Central memory CD8-positive, alpha-beta T cell (primary cell): ENCODE measurements at places on chromosomes 16 and 17.

DNA sequence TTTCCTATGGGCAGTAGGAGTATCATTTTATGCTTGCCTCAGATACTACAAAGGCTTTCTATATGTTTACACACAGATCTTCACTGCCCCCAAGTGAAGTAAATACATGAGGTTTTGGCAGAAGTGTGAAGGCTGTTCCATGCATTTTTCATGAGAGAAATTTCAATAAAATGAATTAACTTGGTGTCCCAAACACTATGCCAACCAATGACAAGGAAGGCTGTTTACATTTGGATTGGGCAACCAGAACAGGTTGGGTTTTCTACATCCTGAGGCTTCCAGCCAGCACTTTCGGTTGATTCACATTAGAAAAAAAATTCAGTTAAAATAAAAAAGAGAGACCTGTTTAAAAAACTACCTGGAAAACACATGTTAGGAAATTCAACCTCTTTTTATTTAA, 625.4 kb downstream of the KCNJ2 start:
- no peaks in the 10 kb centered on the region for H3K36me3 ChIP-seq
- H3K4me1 ChIP-seq = no peaks in the 10 kb centered on the region
- no peaks in the 10 kb centered on the region for H3K27me3 ChIP-seq
- no peak for DNase-seq
- H3K27ac ChIP-seq = no peak overlapping the region
- no peak overlapping the region for H3K4me3 ChIP-seq

DNA sequence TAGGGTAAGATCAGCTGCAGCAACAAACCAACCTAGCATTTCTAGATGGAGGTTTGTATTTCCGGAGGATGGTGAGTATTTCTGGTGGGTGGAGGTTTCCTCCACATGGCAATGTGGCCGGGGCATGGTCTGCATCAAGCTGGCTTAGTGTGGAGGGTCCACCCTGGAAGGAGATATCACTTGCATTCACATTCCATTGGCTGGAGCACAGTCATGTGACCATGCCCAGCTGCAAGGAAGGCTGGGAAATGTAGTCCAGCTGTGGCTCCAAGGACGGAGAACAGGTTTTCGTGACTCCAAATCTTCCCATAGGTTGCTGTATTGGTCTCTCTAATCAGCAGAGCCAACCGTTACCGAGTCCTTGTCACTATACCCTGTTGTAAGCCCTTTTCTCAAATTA, 68.7 kb downstream of the RAI1 start:
- DNase-seq = no peak
- H3K4me1 ChIP-seq = peaks cover 47% of the 10 kb centered on the region
- H3K27ac ChIP-seq = peak overlapping the region; percentile 84
- H3K27me3 ChIP-seq = no peaks in the 10 kb centered on the region
- peak overlapping the region; percentile 19 for H3K4me3 ChIP-seq

- H3K27me3 ChIP-seq = no peaks in the 10 kb centered on the region
- H3K27ac ChIP-seq = peak overlapping the region; percentile 67
- H3K36me3 ChIP-seq = peaks cover 3% of the 10 kb centered on the region
- peaks cover 62% of the 10 kb centered on the region for H3K4me1 ChIP-seq
Observed at GRCh38 chr16:82456683-82457082, 170.1 kb upstream of the CDH13 start.

DNA sequence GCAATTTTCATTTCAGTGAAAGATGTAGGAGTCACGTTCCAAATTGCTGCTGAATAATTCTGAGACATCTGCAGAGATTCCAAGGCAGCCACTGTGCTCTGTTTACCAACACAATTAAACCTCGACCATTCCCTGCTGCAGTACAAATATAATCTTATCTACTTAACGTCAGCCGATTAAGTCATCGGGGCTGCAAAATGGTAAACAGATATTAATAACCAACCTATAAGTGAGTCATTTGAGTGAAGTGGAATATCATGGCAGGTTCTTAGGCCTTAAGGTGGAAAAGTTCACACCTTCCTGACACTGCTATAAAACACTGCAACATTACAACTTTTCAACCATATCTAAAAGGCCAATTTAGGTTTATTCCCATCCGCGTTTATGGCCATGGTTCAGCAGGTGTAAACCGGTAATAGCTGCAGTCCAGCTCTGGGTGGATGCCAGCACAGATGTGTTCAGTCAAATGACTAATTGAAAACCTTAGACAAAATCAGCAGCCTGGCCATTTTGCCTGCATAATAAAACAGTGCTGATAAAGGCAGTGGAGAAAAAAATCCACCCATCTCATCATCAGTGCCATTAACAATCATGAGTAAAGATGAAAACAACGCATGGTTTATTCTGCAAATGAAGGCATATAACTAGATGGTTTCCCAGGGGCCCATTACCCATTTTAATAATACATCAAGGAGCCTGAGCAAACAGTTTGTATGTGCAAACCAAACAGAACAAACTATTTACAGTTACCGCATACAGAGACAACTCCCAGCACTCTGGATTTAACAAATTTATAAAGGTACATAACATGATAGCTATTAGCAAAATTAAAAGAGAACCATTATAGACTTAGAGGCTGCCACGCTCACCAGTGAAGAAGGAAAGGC, 202.9 kb upstream of the IRX3 start:
- no peaks in the 10 kb centered on the region for H3K36me3 ChIP-seq
- no peak overlapping the region for H3K4me3 ChIP-seq
- DNase-seq = no peak
- peaks cover 10% of the 10 kb centered on the region for H3K27me3 ChIP-seq

- H3K36me3 ChIP-seq = no peaks in the 10 kb centered on the region
- no peak overlapping the region for H3K4me3 ChIP-seq
- H3K27me3 ChIP-seq = no peaks in the 10 kb centered on the region
- no peak overlapping the region for H3K27ac ChIP-seq
- DNase-seq = no peak
- H3K4me1 ChIP-seq = no peaks in the 10 kb centered on the region
Observed at GRCh38 chr16:59698346-59699020, 964.4 kb upstream of the GOT2 start.

- H3K4me3 ChIP-seq = no peak overlapping the region
- H3K27me3 ChIP-seq = no peaks in the 10 kb centered on the region
- peaks cover 14% of the 10 kb centered on the region for H3K4me1 ChIP-seq
- H3K27ac ChIP-seq = no peak overlapping the region
Observed at GRCh38 chr16:31696968-31697743, 169.5 kb downstream of the AHSP start.

- no peak overlapping the region for H3K27ac ChIP-seq
- DNase-seq = no peak
- no peaks in the 10 kb centered on the region for H3K36me3 ChIP-seq
- H3K4me3 ChIP-seq = no peak overlapping the region
- H3K4me1 ChIP-seq = no peaks in the 10 kb centered on the region
- no peaks in the 10 kb centered on the region for H3K27me3 ChIP-seq
Observed at GRCh38 chr17:56110463-56111135, 42.7 kb upstream of the ANKFN1 start.

DNA sequence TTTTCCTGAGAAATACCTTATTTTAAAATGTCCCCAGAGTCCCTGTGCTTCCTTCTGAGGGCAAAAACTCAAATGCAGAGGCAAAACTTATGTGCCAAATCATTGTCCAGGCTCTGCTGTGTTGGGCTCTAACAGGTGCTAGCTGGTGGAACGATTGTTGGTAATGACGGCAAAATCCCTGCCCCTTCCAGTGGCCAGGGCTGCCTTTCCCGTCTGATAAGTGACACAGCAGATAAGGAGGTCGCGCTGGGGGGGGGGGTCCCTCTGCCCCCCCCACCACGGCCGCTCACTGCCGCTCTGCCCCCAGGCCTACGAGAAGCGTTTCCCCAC, 29.1 kb downstream of the SEC14L5 start:
- no peak overlapping the region for H3K4me3 ChIP-seq
- H3K27ac ChIP-seq = no peak overlapping the region
- peaks cover 44% of the 10 kb centered on the region for H3K27me3 ChIP-seq
- H3K4me1 ChIP-seq = peaks cover 7% of the 10 kb centered on the region

- no peaks in the 10 kb centered on the region for H3K36me3 ChIP-seq
- H3K27ac ChIP-seq = no peak overlapping the region
- H3K4me3 ChIP-seq = no peak overlapping the region
- no peaks in the 10 kb centered on the region for H3K4me1 ChIP-seq
Observed at GRCh38 chr16:77433146-77433545, 1.7 kb downstream of the ADAMTS18 start.

DNA sequence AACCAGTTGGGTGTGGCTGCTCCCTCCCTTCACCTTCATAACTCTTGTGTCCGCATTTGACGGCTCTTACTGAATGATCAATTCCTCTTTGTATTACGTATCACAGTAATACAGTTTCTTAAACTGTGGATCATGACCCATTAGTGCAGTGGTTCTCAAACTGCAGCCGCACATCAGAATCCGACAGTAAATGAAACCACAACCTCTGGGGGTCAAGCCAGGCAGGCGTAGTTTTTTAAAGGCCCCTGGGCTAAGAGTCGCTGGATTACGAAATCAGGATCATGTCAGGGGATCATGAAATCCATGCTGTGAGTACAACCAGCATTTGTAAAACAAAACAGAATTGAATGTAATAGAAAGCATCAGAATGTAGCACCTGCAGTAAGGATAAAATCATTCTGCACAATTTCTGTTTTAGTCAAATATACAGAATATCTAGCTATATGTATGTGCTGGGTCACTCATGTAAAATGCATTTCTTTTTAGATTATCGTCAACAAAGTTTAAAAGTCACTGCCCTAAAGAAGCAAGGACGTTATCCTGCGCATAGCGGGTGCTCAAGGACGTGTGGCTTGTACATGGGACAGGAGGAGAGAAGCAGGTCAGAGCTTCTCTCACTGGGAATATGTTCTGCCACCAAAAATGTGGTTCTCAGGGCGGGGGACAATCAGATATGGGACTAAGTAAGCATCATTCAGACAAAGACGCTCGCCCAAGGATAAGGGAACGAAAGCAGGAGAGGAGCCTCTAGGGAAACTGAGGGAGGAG, 113.1 kb downstream of the ZFHX3 start:
- H3K4me1 ChIP-seq = no peaks in the 10 kb centered on the region
- no peak overlapping the region for H3K27ac ChIP-seq
- DNase-seq = no peak
- no peak overlapping the region for H3K4me3 ChIP-seq

DNA sequence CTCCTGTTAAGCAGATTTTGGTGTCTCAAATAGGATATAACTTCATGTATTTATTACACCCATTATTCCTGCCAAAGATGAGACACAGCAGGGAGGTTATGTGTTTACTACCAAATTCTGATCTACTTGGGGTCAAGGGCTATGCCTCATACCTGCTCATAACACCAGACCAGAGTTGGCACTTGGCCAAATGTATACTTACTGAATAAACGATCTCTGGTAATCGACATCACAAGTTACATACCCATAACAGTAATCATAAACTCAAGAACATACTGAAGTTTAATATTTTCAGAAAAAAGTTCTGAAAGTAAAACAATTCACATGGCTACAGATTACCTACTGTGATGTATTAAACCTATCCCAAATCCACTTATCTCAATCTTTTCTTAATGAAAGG, 2.9 kb downstream of the TMEM170A start:
- H3K36me3 ChIP-seq = peaks cover 19% of the 10 kb centered on the region
- H3K27me3 ChIP-seq = no peaks in the 10 kb centered on the region
- no peak overlapping the region for H3K27ac ChIP-seq
- H3K4me1 ChIP-seq = peaks cover 70% of the 10 kb centered on the region
- DNase-seq = no peak
- H3K4me3 ChIP-seq = no peak overlapping the region

- H3K4me1 ChIP-seq = no peaks in the 10 kb centered on the region
- no peak overlapping the region for H3K27ac ChIP-seq
- peaks cover 59% of the 10 kb centered on the region for H3K27me3 ChIP-seq
- no peak for DNase-seq
Observed at GRCh38 chr16:84914273-84914672, 94.5 kb downstream of the CRISPLD2 start.

DNA sequence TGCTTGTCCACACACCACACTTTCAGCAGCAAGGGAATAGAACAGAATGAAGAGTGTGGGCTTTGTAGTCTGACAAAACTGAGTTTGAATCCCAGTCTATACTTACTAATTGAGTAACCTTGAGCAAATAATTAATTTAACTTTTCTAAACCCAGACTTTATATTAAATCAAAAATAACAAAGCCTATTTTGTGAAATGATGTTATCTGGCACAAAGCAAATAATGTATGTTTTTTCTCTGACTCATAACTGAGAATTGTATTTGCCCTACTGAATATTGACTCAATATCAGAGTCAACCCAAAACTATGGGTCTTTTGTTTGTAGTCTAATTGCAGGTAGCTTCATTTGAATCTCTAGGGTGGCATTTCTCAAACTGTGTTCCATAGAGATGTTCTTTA, 77.9 kb upstream of the TANC2 start:
- no peak overlapping the region for H3K27ac ChIP-seq
- no peaks in the 10 kb centered on the region for H3K4me1 ChIP-seq
- no peaks in the 10 kb centered on the region for H3K36me3 ChIP-seq
- H3K4me3 ChIP-seq = no peak overlapping the region
- DNase-seq = no peak

- peaks cover 42% of the 10 kb centered on the region for H3K36me3 ChIP-seq
- H3K27me3 ChIP-seq = no peaks in the 10 kb centered on the region
- H3K4me1 ChIP-seq = peaks cover 75% of the 10 kb centered on the region
- no peak for DNase-seq
- H3K4me3 ChIP-seq = peak overlapping the region; percentile 95
Observed at GRCh38 chr16:11583889-11584565, 2.7 kb downstream of the LITAF start.

DNA sequence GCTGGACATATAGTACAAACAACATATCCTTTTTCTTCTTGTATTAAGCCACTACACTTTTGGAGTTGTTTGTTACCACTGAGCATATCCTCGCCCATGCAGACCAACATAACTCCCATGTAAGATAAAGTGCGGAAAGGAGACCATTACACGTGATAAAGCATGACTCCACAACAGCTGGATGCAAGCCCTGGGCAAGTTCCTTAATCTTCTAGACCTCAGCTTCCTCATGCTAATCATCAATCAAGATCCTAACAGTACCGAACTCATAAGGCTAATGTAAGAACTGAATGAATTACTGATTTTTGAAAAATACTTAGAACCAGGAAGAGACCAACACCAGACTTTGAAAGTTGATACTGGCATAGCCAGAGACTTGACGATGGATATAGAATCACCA, 47.0 kb upstream of the GSG1L start:
- H3K27me3 ChIP-seq = no peaks in the 10 kb centered on the region
- peak overlapping the region; percentile 1 for H3K4me3 ChIP-seq
- peaks cover 66% of the 10 kb centered on the region for H3K36me3 ChIP-seq
- peaks cover 24% of the 10 kb centered on the region for H3K4me1 ChIP-seq
- DNase-seq = no peak

GRCh38 chr17:4124999-4125398, 17.8 kb downstream of the ZZEF1 start:
- H3K4me1 ChIP-seq = peaks cover 37% of the 10 kb centered on the region
- H3K36me3 ChIP-seq = peaks cover 27% of the 10 kb centered on the region
- no peak overlapping the region for H3K4me3 ChIP-seq
- no peaks in the 10 kb centered on the region for H3K27me3 ChIP-seq
- peak overlapping the region; percentile 78 for H3K27ac ChIP-seq
- no peak for DNase-seq

GRCh38 chr17:4908711-4909496, 6.0 kb upstream of the CHRNE start:
- no peak overlapping the region for H3K27ac ChIP-seq
- H3K4me1 ChIP-seq = peaks cover under 1% of the 10 kb centered on the region
- H3K4me3 ChIP-seq = no peak overlapping the region
- DNase-seq = peak; percentile 62
- peaks cover 8% of the 10 kb centered on the region for H3K36me3 ChIP-seq
